ENCODE measurements at places on chromosomes 3 and 15.

DNA sequence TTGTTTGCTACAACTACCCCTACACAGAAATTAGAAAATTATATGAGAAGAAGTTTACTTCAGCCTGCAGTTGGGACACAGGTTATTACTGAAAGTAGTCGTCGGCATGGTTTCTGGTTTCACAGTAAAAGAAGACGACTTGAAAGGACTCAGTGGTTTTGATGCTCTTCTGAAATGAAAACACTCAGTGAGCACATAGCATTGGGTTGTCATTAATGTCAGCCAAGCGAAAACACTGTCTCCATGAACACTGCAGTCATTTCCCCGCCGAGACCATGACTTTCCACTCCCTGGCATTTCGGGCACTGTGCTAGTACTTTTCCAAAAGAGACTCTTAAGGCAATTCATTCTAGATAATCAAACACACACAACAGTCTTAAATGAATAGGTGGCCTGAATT is 69.2 kb upstream of the ICE2 start:
- no peak for DNase-seq

GRCh38 chr3:35549690-35550089 is 89.6 kb upstream of the ARPP21 start:
- DNase-seq = no peak

- peak; percentile 77 for DNase-seq
Measured at GRCh38 chr3:48548729-48549705, 7.6 kb downstream of the PFKFB4 start.

- no peak for DNase-seq
Measured at GRCh38 chr3:908839-909238, 184.0 kb upstream of the CNTN6 start.

DNA sequence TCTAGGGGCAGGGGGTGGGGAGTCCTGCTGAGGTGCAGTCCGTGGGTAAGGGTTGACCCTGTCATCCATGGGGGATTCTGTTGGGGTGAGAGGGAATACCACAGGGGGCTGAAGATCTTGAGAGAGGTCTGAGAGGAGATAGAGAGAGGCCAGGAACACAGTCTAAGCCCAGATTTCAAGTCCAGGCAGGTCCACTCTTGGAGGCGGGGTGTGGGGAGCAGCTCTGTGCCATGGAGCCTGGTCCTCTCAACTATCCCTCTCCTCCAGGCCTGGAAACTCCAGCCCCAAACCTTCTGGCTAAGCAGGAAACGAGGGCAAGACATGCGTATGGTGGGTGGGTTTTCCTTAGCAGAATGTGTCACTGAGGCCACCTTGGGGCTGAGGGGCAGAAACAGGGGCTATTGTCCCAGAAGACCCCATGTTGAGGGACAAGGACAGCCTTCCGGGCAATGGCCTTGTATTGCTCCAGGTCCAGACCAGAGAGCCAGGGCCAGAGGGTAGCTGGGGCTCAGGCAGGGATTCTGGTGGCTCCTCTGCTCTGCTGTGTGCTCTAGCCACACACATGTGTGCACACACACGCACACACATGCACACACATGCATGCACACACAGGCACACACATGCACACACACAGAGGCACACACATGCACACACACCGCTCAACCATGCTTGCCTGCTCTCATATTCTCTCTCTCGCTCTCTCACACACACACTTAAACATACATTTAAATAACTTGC is 48.6 kb upstream of the MAGEF1 start:
- no peak for DNase-seq

- DNase-seq = no peak
Measured at GRCh38 chr3:197398286-197398878, 100.0 kb upstream of the DLG1 start.

- DNase-seq = no peak
Measured at GRCh38 chr3:135994708-135995337, 29.3 kb downstream of the PPP2R3A start.

GRCh38 chr3:168248383-168249204 is 152.9 kb upstream of the GOLIM4 start:
- no peak for DNase-seq

DNA sequence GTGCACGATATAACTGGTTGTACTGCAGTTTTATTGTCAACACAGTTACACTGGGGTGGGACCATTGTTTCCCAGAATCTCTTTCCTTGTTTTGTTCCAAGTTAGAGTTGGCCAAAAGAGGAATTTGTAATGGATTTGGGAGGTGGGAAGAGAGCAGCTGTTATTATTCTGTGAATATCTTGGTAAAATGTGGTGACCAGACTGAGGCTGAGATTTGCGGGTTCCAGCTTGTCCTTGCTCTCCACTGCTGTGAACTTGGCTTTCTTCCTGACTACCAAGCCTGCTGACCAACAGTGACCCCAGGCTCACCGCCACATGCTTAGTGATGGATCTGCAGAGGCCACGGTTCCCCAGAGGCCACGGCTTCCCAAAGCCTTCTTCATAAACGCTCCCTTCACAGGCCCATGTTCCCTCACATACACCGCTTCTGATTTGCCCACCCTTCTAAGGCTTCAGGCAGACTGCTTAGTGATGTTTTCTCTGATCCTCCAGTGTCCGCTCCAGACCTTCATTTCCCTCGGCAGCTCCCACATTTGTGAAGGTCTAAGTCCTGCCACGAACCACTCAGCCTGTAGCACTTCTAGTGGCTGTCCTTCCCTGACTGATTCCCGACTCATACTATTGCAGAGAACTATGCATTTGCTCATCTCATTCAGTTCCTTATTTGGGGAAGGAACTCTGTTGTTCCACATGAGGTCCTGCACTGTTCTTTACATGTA is 525.5 kb upstream of the RGMA start:
- DNase-seq = no peak

- DNase-seq = no peak
Measured at GRCh38 chr3:172303181-172303580, 145.1 kb downstream of the GHSR start.

DNA sequence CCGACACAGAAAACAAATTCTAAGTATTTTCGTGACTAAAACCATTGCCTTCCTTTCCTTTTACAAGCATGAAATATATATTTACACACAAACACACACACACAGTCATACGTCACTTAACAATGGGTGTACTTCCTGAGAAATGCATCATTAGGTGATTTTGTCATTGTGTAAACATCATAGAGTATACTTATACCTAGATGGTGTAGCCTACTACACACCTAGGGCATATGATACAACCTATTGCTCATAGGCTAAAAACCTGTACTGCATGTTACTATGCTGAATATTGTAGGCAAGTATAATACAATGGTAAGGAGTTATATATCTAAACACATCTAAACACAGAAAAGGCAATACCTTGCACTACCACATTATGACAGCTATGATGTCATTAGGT is 28.6 kb downstream of the COL6A5 start:
- no peak for DNase-seq

- DNase-seq = no peak
Measured at GRCh38 chr15:66593219-66593780, 27.5 kb upstream of the LCTL start.

DNA sequence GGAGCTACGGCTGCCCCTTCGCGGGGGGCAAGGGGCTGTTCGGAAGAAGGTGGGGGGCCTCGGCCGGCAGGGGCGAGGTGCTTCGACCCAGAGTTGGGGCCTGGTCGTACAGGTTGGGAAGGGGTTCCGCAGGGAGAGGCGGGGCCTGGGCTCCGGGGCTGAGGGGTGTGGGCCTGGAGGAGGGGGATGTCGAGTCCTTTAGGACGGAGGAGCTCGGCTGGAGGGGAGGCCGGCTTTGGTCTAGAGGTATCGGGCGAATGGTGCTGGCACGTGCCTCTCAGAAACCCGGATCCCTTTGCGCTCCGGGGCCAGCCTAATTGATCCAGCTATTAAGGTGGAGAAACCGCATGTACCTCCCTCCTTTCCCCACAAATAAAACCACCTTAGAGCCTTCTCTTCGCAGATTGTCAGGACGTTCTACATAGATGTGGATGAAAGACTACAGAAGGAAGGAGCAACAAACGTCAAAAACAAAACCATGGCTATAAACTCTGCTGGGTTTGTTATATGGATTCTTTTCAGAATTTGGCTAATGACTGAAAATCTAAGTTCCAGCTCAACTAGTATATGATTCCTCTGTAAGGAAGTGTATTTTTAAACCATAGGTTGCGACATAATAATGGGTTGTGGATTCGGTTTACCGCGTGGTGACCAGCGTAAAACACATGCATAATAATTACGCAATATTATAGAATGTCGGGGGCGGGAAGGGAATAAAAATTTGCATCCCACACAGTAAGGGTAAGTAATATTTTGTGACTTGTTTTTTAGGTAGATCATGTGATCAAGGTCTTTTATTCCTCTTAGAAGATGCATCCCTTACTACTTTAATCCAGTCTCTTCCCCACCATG is 644 bp upstream of the NGLY1 start:
- DNase-seq = no peak

GRCh38 chr3:53795176-53795575 is 51.0 kb downstream of the CHDH start:
- DNase-seq = no peak

DNA sequence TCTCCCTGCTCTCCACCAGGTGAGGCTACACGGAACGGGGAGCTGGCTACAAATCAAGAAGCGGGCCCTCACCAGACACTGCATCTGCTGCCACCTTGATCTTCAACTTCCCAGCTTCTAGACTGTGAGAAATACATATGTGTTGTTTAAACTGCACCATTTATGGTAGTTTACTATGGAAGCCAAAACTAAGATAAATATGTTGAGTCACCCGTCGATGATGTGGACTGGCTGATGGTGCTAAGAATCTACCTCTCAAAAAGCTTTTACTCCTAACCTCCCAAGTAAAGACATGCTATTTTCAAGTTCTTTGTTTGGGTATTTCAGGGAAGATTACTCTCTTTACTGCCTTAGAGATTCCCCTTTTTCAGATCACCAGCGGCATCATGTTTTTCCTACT is 110.9 kb downstream of the VGLL3 start:
- DNase-seq = no peak

DNA sequence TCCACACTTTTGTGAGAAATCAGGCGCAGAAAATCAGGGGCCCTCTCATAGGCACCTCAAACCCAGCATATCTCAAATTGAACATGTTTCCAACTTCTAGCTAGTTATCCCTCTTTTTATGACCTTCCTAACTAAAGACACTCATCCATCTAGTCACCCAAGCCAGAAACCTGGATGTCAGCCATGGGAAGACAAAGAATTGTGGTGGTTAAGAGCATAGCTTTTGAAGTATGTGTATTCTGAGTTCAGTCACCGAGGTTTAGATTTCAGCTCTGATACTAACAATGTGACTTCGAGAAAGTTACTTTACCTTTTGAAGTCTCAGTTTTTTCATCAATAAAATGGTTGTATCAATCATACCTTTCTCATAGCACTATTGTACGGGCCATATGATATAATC is 495.5 kb downstream of the NLGN1 start:
- no peak for DNase-seq

DNA sequence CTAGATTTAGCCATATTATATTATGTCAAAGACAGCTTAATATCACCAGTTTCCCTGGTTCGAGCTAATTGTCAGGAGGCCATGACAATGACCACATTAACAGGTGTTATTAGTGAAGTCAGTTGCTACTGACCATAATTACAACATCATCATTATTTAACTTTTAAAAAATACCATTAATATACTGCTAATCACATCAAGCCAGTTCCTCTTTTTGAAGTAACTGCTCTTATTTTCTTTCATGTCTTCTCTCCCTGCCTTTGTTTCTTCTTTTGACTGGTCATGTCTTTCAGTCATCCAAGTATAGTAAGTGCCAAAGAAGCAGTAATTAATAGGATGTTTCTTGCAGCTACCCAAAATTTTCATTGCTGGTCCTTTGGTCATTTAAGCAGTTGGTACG is 61.6 kb downstream of the CMSS1 start:
- no peak for DNase-seq

DNA sequence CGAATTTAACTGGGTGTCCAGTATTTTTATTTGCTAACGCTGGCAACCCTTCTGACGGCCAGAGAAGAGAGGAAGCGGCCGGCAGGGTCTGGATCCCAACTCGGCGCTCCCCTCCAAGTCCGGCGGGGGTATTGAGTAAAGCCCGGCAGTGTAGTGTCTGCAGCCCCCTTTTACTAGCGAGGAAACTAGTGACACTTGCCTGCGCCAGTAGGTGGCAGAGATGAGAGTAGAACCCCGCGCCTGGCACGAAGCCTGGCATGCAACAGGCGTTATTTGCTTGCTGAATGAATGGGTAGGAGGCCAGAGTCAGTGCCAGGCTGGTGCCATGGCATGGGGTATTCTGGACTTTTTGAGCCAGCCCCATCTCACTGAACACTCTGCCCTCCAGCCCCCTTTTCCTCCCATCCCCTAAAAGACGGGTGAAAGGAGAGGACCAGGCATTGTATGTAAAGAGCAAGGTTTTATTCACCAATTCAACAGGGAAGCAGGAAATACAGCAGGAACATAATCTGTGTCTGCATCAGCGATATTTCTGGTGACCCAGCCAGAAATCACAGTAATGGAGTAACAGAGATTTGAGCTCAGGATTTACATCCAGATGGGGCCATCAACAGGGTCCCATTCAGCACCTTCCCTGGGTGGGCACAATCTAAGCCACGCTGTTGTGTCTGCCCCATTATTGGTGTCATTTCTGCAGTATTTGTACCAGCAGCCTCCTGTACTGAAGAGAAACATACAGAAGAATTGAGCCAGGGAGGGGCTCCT is 788 bp upstream of the WDR73 start:
- DNase-seq = peak; percentile 56

DNA sequence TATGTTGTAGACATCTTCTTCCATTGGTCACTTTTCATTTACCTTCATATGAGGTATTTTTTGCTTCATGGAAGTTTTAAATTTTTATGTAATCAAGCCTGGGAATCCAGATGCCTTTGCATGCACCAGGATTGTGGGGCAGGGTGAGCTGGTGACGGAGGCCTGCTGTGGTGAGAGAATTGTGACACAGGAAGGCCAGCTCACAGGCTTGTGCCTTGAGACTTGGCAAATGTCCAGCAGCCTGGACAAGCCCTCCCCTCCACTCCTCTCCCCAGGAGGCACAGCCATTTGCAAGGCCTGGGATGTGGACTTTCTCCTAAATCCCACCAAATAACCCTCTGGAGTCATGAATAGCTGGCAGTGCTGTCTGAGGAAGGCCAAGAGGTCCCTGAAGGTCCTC is 67.4 kb downstream of the RHCG start:
- no peak for DNase-seq

GRCh38 chr3:30473374-30474051 is 132.9 kb upstream of the TGFBR2 start:
- DNase-seq = no peak
